ENCODE measurements at places on chromosomes 2 and 18. TPM values are rescaled to one million over a fixed set of nuclear protein-coding genes. Genes with fewer than 3 reads are reported as not detected.

Gene RNU2-63P
- polyA plus RNA-seq, result not detected

Gene IL36G
- not detected for polyA plus RNA-seq

Gene CYTIP
- 1.3 TPM for polyA plus RNA-seq

Gene HNMT
- polyA plus RNA-seq, result 13.7 TPM

Gene HOXD13
- not detected for polyA plus RNA-seq

Gene CXCR4
- polyA plus RNA-seq, result 3.8 TPM

Gene ACMSD
- polyA plus RNA-seq, result not detected

Gene SMC6
- 10.0 TPM for polyA plus RNA-seq

Gene KLHL14
- polyA plus RNA-seq, result 0.09 TPM

Gene UCN
- polyA plus RNA-seq, result 0.72 TPM

Gene AQP12A
- polyA plus RNA-seq, result not detected

Gene PAIP2B
- polyA plus RNA-seq, result 14.2 TPM

Gene ZC3H6
- 4.2 TPM for polyA plus RNA-seq
